ENCODE measurements at places on chromosomes 16 and 17. TPM values are rescaled to one million over a fixed set of nuclear protein-coding genes. Genes with fewer than 3 reads are reported as not detected.

DNA sequence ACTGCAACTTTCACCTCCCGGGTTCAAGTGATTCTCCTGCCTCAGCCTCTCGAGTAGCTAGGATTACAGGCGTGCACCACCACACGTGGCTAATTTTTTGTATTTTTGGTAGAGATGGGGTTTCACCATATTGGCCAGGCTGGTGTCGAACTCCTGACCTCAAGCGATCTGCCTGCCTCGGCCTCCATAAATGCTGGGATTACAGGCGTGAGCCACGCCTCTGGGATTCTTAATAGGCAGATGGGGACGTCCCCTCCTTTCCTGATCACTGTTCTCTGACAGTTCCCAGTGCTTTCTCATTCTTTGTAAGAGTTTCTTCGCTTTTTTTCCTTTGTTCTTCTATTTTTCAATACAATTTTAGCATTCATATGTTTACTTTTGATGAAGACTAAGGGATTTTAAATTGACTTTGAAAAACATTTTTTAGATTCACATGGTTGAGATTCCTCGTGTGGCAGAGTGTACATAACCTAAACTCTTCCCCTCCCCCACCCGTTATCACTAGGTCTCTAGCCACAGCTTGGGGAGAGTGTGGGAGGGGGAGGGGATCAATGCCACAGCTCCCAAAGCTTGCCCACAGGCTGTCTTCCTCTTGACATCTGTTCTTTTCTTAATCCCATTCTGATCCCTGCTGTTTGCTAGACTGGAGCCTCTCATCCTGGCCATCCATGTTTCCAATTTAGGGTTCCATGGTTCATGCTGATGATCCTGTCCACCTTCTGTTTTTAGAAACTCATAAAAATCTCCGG is 11.0 kb downstream of the ADORA2B start:
- no peak for DNase-seq

DNA sequence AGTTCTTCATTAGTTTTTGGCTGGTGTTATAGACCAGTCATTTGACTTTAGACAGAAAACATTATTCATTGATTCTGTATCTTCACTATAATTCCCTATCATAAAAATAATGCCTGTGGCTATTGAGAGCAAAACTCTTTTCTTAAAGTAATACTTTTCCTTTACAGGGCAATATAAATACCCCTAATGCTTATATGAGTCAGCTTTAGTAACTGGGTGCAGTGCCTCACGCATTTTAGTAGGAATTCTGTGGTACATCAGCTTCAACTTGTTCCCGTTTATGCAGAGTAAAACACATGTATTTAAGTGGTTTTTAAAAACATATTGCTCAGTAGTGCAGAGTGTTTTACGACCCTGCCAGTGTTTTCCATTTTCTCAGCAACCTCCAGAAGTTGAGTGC is 68.1 kb downstream of the SEC14L1 start:
- no peak for DNase-seq

- peak; percentile 74 for DNase-seq
Observed at GRCh38 chr16:88804552-88805339, 1.2 kb downstream of the CDT1 start.

DNA sequence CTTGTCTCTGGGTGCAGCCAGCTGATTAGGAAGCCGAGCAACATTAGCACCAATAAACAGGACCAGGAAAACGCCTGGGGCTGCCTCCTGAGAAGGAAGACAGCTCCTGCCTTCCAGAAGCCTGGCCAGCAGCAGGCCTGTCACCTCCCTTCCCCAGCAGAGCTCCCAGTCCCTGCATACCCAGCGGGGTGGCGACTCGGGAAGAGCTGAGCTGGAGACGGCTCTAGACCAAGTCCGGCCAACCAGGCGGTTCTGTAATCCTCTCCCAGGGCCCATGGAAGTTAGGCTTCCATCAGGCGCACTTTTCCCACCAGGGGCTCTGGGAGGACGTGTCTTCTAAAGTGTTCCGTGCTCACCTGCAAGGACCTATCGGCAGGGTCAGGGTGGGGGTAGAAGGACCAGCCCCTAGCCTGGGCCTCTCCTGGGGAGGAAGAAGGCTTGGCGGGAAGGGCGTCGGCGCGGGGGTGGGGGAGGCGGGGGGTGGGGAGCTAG is 12.0 kb upstream of the CLUH start:
- no peak for DNase-seq

GALK1 gene
- 93.6 TPM for total RNA-seq

- DNase-seq = no peak
Observed at GRCh38 chr17:78248051-78248914, 16.9 kb downstream of the TMEM235 start.

PRKCB gene
- not detected for total RNA-seq

Measured in HepG2 (cell line).